Cortex of kidney (tissue), 1 donor: ENCODE measurements at places on chromosomes 6 and 20.

DNA sequence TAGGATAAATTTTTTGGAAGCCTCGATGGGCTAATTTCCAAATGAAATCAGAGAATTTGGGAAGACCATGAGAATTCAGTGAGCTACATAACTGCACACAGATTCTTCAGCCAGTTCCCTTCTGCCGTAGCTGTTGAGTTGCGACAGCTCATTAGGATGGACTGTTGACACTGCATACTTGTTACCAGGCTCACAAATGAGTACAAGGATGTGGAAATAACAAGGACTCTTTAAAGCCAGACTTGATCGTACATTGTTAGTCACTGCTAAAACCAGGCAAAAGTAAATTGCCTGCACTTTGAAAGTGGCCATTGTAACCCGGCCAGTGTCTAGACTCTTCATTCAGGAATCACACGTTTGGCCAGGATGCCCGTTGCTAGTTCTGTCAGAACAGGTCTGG, 37.0 kb downstream of the NDUFAF5 start:
- DNase-seq: no peak

- no peak for DNase-seq
Observed at GRCh38 chr6:16045238-16045637, 83.6 kb upstream of the MYLIP start.

- DNase-seq: no peak
Observed at GRCh38 chr6:20620043-20620442, 85.8 kb downstream of the CDKAL1 start.

- no peak for DNase-seq
Observed at GRCh38 chr6:4531406-4531805, 244.8 kb upstream of the CDYL start.

DNA sequence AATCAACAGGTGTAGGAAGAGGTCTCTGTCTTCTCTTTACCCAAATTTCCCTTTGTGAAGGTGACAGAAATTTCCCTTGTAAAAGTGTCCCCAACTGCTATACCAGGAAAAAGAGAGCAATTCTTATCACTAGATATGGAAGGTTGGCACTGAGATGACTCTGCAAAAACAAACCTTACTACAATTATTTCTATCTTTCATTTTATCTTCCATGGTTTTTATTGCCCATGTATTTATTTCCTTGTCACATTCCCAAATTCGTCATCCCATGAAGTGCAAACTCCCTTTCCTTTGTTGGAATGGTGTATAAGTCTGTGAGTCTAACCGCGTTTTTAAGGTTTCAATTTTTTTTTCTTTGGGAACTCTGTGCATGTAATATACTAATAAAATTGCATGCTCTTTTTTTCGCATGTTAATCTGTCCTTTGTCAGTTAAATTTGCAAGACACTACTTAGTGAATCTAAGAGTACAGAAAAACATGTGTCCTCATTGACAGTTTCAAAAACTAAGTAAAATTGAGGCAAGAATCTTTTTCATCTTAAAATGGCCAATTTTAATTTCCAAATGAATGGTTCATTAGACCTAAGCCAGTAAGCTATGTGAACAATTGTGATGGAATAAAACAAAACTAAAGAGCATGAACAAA, 35.4 kb upstream of the HFE start:
- DNase-seq: no peak

DNA sequence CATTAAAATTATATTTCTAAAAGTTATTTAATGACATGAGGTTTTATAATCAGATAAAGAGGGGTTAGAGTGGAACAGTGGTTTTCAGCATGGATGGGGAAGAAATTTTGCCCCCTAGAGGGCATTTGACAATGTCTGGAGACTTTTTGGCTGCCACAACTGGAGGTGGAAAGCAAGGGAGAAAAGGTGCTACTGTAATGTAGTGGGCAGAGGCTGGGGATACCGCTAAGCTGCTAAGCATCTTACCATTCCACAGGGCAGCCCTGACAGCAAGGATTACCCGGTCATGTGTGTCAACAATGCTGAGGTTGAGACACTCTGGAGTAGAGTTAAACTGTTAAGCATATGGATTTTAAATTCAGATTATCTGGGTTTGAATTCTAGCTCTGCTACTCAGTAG, 52.9 kb upstream of the FABP7 start:
- no peak for DNase-seq

DNA sequence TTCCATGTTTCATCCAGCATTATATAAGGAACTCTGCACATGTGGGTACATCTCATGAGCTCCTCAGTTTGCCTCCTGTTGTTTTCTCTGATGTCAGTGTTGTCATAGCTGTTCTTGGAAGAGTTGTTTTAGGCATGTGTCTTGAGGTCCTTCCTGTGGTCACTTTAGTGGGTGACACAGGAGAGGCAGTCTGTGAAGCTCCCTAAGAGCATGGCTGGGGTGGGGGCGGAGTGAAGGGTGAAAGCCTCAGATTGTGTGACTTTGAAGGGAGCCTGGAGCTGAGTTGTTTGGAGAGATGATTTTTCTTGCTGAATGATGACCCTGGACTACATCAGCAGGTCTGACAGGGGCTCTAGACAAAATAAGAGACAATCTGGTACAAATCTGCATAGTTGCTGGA, 37.7 kb downstream of the PPP1R14C start:
- no peak for DNase-seq

- no peak for DNase-seq
Observed at GRCh38 chr6:100704961-100705360, 176.2 kb downstream of the ASCC3 start.

GRCh38 chr20:4794846-4795245, 73.1 kb downstream of the PRND start:
- no peak for DNase-seq

DNA sequence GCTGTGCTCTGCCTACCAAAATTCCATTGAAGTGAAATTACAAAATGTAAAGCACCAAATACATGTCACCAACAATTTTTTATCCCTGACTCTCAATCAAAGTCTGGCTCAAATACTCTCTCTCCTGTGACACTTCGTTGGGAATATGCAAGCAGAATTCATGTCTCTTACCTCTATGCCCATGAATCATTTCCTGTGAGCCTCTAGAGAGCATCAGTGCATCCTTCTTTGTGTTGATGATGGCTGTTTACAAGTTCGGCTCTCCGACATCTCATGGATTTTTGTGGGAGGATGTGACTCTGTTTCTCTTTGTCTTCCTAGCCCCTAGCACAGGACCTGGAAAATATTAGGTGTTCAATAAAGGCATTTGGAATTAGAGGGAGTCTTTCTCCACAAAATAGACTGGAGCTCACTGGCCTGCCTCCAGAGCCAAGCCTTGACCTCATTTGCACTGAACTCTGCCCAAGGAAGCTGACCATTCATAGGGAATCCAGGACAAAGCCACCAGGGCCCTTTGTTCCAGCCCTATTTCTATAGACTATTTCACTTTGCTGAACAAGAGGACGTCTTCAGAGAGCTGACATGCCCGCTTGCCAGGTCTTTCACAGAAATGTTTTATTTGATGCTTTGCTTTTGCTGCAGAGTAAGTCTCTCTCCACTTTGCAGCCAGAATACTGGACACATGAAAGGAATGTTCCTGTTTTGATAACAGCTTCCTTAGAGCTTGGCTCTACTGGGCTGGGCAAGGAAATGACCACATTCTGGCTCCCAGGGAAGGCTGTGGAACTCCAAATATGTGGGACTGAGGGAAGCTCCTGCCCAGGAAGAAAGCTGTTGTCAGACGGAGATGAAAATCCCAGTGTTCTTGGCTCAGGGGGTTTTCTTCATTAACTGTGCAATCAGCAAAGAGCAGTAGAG, 194.5 kb upstream of the CDYL start:
- DNase-seq: no peak

DNA sequence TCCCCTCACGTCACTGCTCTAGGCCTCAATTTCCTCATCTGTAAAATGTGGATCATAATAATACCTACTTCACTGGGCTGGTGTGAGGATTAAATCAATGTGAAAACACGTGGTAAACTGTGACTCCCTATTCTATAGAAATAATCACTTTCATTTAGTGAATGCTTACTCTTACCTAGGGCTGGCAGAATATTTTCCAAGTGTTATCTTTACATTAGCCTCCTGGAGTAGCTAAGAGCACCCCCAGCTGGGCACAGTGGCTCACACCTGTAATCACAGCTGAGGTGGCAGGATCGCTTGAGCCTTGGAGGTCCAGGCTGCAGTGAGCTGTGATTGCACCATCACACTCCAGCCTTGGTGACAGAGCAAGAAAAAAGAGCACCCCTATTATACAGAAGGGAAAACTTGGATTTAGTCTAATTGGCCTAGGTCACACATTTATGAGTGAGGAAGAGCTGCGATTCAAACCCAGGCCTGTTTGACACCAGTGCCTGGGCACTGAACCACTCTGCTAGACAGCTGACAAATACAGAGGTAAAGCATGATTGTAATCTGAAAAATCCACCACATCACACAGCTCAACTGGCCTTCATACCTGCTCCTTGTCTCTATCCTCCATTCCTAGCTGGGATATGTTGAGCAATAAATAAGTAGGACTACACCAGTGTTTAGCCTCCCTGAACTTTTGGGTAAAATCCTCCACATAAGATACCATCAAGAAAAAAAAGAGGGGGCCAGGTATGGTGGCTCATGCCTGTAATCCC, 1.4 kb upstream of the SNTA1 start:
- DNase-seq: no peak

- no peak for DNase-seq
Observed at GRCh38 chr6:135195522-135195921, 14.4 kb downstream of the MYB start.

- DNase-seq: no peak
Observed at GRCh38 chr6:90026216-90026615, 131.9 kb downstream of the GJA10 start.

DNA sequence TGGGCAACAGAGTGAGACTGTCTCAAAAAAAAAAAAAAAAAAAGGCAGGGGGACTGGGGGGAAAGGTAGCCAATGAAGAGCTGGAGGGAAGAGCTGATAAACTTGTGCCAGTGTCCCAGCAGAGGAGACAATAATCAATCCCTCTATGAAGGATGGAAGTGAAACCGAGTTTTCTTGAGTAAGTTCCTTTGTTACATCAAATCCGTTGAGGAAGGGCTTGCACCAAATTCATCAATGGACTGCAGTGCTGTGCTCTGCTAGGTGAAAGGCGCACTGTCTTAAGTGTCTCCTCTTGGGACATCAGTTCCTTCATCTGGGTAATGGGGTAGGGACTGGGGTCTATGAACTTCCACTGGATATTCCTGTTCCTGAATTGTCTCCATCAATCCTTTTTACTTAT, 3.0 kb upstream of the CRIP3 start:
- no peak for DNase-seq

DNA sequence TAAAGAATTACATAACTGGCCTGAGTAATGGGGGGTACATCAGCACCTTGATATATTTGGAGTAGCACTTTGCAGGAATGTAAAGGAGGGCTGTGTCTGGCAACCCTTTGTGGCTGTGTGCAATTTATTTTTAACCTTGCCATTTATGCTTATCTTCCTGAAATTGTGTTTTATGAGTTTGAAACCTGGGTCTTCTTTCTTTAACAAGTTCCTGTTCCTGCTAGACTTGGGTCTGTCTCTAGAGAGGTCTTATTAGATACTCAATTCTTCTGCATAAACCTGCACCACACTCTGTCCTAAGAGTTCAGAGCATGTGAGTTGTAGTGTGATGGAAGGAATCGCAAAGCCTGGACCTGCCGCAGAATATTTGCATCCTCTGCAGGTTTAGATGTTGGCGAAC, 181.0 kb downstream of the JARID2 start:
- DNase-seq: no peak

DNA sequence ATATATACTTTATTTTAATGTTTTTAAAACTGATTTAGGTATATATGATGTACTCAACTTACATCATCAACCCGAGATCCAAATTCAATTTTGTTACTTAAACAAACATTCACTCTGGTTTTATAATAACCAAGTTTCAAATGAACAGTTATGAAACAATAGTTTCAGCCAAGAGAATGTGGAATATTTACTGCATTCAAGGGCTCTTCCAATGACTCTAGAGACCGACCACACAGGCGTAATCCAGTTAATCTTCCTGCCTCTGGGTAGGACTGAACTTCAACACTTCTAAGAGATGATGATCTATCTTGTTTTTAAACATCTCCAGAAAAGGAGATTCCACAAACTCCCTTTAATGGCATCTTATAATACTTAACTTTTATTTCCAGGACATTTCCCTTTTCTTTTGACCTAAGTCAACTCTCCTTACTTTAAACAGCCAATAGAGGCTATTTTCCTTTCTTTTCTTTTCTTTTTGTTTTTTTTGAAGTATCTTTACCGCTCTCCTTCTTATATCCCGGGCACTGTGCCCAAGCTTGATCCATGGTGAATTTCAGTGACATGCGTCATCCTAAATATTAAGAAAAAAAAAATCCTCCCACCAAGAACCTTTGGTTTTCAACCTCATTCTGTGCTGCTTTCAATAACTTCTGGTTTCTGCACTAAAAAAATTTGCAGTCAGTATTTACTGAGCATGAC, 110.1 kb downstream of the KIF13A start:
- DNase-seq: no peak

- no peak for DNase-seq
Observed at GRCh38 chr20:37878835-37879599, 23.9 kb upstream of the VSTM2L start.

- DNase-seq: no peak
Observed at GRCh38 chr6:11595903-11596302, 58.4 kb downstream of the TMEM170B start.

- no peak for DNase-seq
Observed at GRCh38 chr6:32664827-32665362, 1.6 kb downstream of the HLA-DQB1 start.

- DNase-seq: peak; percentile 7
Observed at GRCh38 chr6:62285612-62286469, at the start of gene KHDRBS2. Gene KHDRBS2 (minus strand): TSS chr6:62286225.

- no peak for DNase-seq
Observed at GRCh38 chr6:150560884-150561219, 38.8 kb upstream of the PLEKHG1 start.

GRCh38 chr6:117681162-117681741, 6.0 kb downstream of the NUS1 start:
- no peak for DNase-seq

- DNase-seq: no peak
Observed at GRCh38 chr20:36320261-36320897, 14.2 kb downstream of the DLGAP4 start.

DNA sequence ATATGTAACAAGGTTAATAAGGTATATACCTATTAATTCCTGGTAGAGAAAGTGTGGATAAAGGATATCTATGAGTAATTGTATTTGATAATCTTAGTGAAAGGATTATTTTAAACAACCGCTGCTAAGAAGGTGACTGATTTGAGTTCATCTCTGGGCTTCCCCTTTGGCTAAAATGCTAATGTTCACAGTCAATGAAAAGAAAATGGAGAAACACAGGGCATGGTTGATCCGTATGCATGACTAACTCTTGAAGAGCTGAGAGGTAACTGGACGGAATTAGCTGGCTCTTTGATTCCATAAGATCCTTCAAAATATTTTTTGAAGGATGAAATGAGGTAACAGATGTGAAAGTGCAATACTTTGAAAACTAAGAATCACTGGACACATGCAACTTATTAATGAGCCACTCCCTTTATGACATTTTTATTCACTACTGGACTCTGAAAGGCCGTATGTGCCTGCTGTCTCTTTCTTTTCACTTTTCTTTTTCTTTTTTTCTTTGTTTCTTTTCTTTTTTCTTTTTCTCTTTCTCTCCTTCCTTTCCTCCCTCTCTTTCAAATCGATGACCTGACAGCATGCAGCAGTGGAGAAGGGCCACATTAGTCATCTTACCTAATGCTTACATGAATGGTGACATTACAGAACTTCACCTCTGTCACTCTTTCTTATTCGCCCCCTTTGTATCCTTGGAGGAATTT, 464.6 kb downstream of the CDKAL1 start:
- DNase-seq: no peak
